ENCODE measurements at places on chromosomes 3 and 15. TPM values are rescaled to one million over a fixed set of nuclear protein-coding genes. Genes with fewer than 3 reads are reported as not detected.

DNA sequence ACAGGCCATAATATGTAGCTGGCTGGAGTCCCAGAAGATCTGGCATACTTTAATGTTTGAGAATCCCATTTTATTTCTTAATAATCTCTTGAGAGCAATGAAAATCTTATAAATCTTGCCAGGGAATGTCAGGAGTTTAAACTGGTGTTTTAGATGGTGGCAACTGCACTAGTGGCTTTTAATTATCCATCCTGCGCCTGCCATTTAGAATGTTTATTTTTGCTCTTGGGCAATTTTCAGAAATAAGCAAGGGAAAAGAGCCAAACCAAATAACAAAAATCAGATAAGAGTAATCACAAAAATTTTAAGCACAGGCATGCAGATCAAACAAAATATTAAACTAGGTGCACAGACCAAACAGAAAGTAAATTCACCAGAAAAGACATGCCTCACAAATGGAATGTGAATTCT lies 41.9 kb upstream of the UBP1 start:
- DNase-seq, result no peak

The CCR5 gene
- total RNA-seq, result not detected

DNA sequence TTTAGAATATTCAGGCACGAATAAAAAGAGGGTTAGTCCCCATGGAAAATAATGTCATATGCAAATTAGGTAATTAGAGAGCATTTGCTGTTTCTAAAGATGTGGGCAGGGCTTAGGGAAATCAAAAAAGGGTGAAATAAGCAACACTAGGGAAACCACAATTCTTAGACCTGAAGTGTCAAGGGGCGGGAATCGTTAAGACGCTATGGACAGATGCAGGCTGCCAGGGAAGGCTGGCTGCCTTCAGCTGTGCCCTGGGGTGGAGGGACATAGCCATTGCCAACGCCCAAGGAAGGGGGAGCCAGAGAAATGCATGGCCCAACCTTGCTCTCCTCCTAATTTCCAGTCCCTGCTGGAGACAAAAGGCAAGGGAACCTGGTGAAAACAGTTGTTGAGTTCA lies 141.7 kb upstream of the PROK2 start:
- DNase-seq, result no peak

DNA sequence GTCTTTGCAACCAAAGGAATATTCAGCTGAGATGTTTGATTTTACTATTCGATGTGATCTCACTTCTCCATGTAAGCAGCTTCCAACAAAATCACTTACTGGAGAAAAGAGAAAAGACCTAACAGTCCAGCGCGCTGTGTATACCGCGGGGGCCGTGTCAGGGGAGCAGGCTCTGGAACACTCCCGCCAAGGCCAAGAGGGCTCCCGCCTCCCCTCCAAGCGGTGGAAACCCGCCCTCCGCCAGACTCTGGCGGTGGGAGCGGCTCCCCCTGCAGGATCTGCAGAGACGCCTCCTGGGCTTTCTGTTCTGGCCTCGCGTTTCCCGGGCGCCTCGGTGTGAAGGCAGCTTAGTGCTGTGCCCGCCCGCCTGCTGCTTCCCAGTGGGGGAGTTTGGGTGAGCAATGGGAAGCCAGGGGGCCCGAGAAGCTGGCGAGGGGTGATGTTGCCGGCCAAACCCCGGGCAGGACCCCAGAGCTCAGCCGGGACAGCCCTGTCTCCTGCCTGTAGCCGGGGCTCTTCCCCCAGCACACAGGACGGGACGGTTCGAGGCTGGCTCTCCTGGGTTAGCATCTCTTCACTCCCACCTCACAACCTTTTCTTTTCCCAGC lies 36.3 kb downstream of the CHST14 start:
- DNase-seq, result peak; percentile 85

GRCh38 chr15:78072080-78072892 lies 5.2 kb downstream of the TBC1D2B start:
- no peak for DNase-seq

The LDHAL6B gene
- not detected for total RNA-seq

DNA sequence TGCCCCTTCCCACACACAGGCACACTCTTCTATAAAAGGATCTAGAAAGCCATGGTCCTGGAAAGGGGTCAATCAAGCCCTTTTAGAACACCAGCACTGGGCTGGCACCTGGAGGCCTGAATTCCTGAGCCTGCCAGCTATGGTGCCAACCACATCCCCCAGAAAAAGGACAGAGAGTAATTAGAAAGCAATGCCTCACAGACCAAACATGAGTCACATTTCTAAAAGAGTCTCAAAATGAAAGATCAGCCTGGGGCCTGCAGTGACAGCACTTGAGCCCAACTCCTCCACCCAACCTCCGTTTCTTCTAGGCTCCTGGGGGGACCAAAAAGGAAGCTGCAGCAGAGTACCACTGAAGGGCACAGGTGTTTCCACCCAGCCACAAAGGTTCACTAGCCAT lies 14.1 kb downstream of the MYLK start:
- no peak for DNase-seq

The RLBP1 gene
- total RNA-seq, result not detected

- DNase-seq, result no peak
Measured at GRCh38 chr15:56148064-56148463, 95.6 kb downstream of the RFX7 start.

- no peak for DNase-seq
Measured at GRCh38 chr3:17038900-17039553, 154.3 kb downstream of the PLCL2 start.

GRCh38 chr3:82676356-82677026 lies 915.0 kb upstream of the GBE1 start:
- DNase-seq, result no peak

- DNase-seq, result no peak
Measured at GRCh38 chr3:1380926-1381646, 288.3 kb downstream of the CNTN6 start.

GRCh38 chr3:107367353-107367752 lies 9.9 kb upstream of the CCDC54 start:
- no peak for DNase-seq

The ERICH6 gene
- total RNA-seq, result not detected

The AADACL2 gene
- total RNA-seq, result not detected

DNA sequence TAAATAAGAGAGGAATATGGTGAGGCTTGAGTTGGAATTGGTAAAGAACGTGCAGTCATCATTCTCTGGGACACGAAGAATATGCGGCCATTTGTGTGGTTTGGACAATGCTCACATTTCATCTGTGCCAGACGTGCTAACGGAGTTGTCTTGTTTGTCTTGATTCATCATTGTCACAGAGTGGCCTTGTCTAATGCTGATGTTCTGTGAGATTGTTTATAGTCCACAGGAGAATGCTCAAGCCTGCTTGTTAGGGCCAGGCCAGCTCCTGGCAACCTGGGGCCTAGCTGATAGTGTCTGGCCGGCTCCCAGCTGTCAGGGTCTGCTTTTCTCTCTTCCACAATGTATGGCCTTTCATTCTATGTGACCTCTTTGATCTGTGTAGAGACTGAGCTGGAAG lies 384.7 kb downstream of the EDEM1 start:
- no peak for DNase-seq

The CLDN11 gene
- 6.6 TPM for total RNA-seq

The SLCO3A1 gene
- 25.3 TPM for total RNA-seq

GRCh38 chr3:161393310-161393709 lies 22.0 kb upstream of the SPTSSB start:
- DNase-seq, result no peak

DNA sequence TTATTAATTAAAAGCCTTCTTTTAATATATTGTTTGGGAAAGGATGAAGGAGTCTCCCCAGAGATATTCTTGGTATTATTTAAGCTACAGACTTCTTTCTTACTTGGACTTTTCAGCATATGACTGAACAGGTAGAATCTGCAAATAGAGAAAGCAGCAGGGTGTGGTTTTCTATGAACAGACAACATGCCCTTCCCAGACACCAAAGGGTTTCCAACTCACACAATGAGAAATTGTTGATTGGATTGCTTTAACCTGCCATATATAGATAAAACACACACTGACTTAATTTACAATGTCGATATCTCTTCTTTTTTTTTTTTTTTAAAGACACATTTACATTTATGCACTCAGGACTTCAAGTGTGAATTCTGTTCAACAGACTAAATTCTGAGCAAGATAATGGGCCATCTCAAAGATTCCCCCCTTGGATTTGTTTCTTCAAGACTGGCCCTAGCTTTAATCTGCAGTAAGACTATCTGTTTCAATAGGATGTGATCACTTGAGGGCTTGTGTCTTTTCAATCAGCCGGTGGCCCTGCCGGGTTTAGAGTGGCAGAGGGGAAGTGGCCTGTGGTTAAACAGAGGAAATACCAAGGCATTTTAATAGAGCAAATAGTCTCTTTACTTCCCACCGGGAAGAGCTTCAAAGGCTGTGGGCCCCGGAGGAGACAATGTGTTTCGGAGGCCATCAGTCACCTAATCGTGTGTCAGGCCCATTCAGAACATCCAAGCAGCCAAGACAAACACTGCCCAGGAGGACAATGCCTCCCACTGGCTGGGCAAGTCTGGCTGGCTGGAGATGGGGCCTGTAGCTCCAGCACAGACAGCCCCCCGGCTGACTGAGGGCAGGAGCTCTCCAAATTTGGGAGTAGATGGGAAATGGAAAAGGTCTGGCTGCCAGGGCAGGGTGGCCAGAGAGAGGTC lies 6.1 kb downstream of the IL17RD start:
- DNase-seq, result no peak

DNA sequence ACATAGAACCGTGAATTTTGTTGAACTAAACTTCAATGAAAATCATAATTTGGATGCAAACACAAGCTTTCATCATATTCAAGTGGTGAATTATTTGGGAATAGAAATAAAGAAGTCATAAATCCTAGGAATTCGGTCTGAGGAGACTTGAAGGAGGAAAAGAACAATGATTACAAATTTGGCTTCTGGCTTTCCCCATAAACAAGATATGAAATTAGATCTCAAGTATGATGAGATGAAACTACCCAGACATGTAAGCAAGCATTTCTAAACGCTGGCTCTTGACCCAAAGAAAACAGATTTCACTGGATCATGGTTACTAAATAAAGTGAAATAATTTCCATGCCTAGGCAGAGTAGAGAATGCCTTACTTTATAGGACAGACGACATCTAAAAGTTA lies 146.9 kb upstream of the LRTM1 start:
- no peak for DNase-seq

All from thyroid gland (tissue), 4 donors.